Activated T-helper 17 cell treated with anti-CD3 and anti-CD28 coated beads, Interleukin-2, amount 50 U/mL, for 72 hours (primary cell): ENCODE measurements at places on chromosomes 4 and X. TPM values are rescaled to one million over a fixed set of nuclear protein-coding genes. Genes with fewer than 3 reads are reported as not detected.

Gene JADE3
- 1.3 TPM for total RNA-seq

Gene FAT4
- not detected for total RNA-seq

Gene MAGEA10
- not detected for total RNA-seq

Gene EFHC2
- 0.13 TPM for total RNA-seq

Gene CSAG2
- not detected for total RNA-seq

Gene TRPC3
- 0.53 TPM for total RNA-seq

Gene PPARGC1A
- not detected for total RNA-seq

Gene ANK2
- 1.1 TPM for total RNA-seq

Gene HTN1
- not detected for total RNA-seq

Gene ART3
- total RNA-seq: 0.80 TPM

Gene TEX11
- total RNA-seq: not detected

Gene SLC34A2
- not detected for total RNA-seq

Gene GAGE12E
- not detected for total RNA-seq

Gene MTTP
- total RNA-seq: 0.53 TPM

Gene PAGE5
- total RNA-seq: not detected

Gene BCORL1
- total RNA-seq: 11.7 TPM

Gene CT83
- total RNA-seq: not detected

Gene GBA3
- total RNA-seq: not detected

Gene MTMR8
- total RNA-seq: 4.4 TPM

Gene CT55
- not detected for total RNA-seq

Gene XG
- not detected for total RNA-seq

Gene TCEAL5
- total RNA-seq: not detected

Gene DRD5
- not detected for total RNA-seq

Gene ANAPC4
- 34.9 TPM for total RNA-seq
